ENCODE measurements at places on chromosomes 7 and 10.
A peak's percentile ranks its signal among the peaks of the same experiment; 100 is the strongest.

- DNase-seq: no peak
Measured at GRCh38 chr7:120617275-120617674, 240.7 kb downstream of the TSPAN12 start.

DNA sequence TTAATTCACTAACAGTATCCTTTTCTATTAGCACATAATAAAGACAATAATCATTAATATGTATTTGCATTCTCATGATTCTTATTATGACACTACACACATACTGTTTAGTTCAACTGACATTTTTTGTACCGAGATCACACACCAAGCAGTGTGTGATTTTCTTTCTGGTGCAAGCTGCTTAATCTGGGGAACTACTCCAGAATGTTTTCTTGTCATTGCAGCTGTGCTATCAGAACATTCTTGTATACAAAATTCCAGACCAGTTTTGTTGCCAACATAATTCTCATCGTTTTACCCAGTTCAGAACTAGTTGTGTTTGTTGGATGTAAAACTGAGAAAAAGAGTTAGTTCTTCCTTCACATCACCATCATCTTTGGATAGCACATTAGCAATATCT, 37.4 kb downstream of the VKORC1L1 start:
- DNase-seq: no peak

- peak; percentile 19 for DNase-seq
Measured at GRCh38 chr7:34087892-34088891, 182.9 kb downstream of the BMPER start.

DNA sequence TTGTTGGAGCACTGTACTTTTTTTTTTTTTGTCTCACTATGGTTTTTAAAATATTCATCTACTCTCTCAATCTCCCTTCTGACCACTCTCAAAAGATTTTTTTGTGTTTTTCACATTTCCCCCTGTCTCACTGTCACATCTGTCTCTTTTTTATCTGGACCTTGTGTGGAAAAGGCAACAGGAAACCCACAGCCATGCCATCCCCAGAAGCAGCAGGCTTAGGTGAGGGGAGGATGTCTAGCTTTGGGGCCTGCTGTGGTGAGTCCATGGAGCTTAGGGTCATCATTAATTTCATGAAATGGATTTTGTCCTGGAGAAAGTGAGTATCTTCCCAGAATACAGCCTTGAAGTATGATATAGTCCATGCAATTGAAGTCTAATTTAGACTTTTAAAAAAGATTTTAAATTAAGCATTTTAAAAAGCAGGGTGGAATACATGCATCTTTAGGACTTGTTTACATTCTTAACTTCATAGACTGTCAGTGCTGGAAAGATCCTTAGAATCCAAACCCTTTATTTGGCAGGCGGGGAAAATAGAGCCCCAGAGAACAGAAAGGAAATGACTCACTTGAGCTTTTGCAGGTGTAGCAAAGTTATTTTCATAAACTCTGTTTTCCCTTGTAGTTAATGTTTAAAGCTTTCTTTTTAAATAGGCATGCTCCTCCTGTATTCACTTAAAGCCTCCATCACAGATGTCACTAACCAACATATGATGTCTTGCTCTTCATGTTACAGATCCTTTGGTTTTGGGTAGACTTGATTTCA, 25.1 kb downstream of the MINDY4 start:
- DNase-seq: no peak

DNA sequence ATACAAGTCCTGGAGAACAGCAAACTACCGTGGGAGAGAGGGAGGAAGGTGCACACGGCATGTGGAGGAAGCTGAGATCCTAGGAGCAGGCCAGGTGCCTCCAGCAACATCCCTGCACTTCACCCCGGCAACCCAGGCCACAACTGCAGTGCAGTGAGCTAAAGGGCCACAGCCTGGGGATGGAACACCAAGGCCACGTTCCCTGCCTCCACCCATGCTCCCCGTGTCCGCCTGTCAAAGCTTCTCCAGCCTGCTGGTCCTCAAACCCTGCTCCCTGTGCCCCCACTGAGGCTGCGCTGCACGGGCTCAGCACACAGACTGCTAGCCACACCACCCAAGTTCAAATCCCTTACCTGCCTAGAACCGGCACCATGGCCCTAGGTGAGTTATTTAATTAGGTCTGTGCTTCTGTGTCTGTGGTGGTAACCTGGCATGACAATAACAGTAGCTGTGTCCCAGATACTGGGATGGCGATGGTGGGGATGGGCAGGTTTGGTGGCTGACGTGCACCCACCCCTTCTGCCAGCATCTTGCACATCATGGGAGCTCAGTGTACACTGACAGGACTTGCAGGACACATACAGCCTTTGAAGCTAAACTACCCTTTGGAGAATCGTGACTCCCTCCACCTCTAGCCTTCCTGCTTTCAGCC, 85.5 kb downstream of the FAM53B start:
- no peak for DNase-seq

DNA sequence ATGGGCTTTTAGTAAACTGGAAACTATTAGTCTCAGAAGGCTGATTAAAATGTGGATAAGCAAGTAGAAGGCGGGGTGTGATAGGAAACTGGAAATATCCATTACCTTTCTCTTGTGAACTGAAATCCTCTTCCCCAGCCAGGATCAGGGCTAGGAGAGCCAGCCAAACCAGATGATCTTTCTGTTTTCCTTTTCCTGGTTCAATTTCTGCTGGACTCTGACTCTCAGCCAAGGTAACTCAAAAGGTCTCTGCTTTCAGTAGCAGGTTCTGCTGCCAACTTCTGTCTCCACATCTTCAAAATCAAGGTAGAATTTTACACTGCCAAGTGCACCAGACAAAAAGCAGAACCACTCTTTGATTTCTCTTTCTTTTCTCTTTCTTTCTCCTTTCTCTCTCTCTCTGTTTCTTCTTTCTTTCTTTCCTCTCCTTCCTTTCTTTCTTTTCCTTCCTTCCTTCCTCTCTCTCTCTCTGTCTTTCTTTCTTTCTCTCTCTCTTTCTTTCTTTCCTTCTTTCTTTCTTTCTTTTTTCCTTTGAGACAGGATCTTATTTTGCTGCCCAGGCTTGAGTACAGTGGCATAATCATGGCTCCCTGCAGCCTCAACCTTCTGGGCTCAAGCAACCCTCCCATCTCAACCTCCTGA, 30.8 kb downstream of the OTUD1 start:
- no peak for DNase-seq

DNA sequence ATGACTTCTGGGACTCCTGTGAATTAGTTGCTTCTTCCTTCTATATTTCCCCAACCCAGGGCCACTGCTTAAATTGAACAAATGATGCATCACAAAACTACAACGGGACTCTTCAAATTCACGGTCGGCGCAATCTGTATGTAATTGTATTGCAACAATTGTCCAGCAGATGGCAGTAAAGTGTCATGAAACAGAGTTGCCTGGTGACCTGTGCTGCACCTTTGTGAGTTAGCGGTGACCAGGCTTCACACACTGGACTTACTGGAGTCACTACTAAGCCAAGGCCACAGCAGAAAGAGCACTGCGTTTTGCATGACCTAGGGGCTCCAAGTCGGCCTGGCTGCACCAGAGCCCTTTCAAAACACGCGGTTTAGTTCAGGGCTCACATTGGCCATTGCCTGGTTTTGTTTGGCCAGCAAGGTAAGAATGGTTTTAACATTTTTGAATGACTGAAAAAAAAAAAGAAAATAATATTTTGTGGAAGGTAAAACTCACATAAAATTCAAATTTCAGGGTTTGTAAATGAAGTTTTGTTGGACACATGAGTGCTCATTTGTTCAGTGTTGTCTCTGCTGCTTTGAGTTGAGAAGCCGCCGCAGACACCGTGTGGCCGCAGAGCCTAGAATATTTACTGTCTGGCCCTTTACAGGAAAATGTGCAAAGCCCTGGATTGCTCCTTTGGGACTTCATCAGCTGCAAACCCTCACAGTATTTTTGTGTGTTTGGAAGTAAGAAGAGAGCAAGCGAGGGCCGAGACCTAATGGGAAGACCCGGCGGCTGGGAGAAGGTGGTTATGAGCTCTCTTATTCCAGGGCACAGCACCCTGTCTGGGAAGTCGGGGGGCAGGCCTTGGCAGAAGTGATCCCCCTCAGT, 23.2 kb upstream of the ZNF32 start:
- peak; percentile 64 for DNase-seq

Data from hematopoietic multipotent progenitor cell treated with erythropoietin and hydrocortisone succinate and interleukin-3 and kit ligand, for 8 days (in vitro differentiated cells).